Stimulated activated memory B cell treated with anti-CD40 and anti-IgM and Interleukin-4, amounts not matched to agents 10 μg/mL and 1 μg/mL and 100 μg/mL, for 72 hours (primary cell): ENCODE measurements at places on chromosomes 7 and 10.

DNA sequence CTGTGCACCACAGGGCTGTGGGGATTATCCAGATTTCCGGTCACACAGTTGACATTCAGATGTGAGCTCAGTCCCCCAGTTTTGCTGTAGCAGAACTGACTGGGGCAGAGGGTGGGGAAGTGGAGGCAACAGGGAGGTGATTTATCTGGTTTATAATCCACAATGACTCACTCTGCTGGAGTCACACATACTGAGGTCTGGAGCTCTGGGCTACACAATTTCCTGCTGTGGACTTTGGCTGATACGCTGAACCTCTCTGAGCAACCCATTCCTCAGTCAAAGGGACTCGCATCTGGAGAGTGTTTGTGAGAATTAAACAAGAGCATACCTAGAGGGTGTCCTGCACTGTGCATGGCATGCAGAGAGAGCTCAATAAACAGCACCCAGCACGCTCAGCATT is 64.8 kb upstream of the PLPP4 start:
- ATAC-seq: peak; percentile 27

- ATAC-seq: no peak
Observed at GRCh38 chr10:1152386-1153250, 96.4 kb downstream of the WDR37 start.

DNA sequence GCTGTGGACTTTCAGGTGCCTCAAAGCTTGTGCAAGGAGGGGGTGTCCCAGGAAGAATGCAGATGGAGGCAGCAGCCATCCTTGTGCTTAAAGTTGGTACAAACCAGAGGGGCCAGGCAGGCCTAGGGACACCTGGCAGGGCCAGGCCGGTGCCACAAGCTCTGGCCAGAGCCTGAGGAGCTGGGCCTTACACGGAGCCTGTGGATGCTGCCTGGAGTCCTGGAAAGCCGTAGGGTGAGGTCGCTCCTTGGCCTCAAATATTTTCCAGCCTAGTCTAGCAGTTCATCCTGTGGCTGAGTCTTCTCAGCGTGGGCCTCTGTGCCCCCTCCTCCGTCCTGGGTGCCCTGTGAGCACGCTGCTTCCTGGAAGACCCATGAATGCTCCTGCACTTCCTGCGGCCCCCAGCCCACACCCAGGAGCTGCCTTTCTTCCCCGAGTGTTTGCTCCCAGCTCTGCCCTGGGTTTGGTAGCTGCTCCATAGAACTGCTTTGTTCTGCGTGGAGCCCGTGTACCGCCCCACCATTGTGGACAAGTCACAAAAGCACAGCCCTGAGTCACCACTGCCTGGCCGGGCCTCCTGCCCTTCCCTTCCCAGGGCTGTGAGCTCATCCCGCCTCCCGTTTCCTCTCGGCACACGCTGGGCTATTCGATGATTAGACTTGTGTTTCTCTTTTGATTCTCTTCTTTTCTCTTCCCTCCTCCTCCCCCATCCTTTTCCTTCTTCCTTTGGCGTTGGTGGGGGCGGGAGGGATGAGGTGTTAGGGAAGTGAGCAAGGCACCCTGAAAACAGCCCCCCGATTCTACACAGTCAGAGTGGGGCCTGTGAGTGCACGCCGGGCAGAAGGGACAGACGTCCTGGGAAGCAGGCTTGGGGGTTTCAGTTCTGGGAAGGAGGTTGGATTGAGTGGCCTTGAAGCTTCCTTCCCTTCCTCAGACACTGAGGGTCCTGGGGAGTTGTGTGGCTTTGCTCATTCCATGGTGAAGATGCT is 73.2 kb upstream of the SHH start:
- ATAC-seq: no peak

DNA sequence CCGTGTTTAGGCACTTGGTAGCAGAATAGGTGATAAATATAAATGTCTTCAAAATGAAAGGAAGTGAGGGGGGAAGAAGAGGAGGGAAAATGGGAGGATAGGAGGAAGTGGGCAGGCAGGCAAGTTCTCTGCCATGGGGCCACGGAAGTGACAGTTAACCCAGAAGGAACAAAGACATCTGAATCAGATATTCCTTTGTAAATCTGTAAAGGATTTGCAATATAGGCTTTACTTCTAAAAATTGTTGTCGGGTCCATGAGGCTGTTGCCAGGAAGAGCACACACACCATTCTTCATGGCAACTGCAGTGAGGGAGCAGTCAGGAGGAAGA is 23.7 kb upstream of the RASSF4 start:
- ATAC-seq: no peak

GRCh38 chr10:62081341-62082270 is 180.1 kb downstream of the ARID5B start:
- no peak for ATAC-seq

- no peak for ATAC-seq
Observed at GRCh38 chr7:152847386-152847908, 87.9 kb downstream of the ACTR3B start.

DNA sequence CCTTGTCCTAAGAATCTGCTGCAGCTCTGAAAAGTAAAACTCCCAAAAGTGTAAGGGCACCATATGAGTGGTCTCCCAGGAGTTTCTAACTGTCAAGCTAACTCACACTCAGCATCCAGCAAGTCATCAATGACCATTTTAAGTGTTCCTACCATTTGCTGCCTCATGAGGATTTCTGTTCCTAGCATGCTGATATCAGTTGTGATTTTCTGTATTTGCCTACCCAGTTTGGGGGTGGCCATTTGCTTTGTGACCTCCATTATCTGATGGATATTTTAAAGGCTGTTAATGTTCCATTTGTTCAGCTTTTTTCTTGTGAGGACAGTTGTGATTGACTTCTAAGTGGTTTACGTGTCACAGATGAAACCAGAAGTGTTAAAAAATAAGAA is 2.9 kb downstream of the FAM24B start:
- no peak for ATAC-seq

DNA sequence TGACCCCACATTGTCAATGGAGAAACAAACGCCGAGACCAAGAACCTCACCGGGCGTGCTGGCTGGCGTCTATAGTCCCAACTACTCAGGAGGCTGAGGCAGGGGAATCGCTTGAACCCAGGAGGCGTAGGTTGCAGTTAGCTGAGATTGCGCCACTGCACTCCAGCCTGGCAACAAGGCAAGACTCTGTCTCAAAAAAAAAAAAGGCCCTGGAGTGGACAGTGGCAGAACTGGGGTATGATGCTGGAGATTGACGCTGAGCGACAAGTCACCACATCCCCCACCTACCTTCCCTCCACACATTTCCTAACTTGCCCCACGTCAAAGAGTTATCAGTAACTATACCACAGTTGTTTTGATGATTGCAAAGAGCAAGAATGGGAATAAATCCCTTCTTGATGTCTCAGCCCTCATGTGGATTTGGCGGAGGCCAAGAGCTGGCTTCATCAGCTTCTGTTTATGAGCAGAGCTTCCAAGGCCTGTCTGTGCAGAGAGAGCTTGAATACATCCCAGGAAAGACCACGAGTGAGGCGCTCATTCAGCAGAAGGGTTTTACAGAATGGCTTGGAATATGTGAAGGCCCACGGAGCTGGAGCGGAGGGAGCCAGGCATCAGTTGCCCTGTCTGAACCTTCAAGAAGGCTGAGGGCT is 28.0 kb upstream of the TNS3 start:
- ATAC-seq: no peak

- no peak for ATAC-seq
Observed at GRCh38 chr7:104936546-104936945, 77.5 kb upstream of the KMT2E start.

DNA sequence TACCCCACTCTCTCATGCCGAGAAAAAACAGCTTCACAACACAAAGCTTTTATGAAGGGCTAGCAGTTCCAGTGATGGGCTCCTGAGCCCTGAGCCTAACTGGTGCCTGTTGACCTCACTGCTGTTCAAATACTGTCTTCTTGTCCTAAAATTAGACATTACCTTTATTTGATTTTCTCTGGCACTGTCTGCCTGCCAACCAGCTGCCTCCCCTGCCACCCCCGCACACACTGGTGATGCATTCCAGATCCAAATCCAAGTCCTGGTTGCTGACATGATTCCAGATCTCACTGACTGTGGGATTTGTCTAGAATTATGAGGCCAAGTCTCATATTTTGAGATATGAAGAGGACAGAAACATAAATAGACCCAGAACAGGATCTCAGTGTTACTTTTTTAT is 816.2 kb downstream of the NRG3 start:
- ATAC-seq: no peak

- ATAC-seq: no peak
Observed at GRCh38 chr7:15011289-15011688, 108.7 kb upstream of the DGKB start.

DNA sequence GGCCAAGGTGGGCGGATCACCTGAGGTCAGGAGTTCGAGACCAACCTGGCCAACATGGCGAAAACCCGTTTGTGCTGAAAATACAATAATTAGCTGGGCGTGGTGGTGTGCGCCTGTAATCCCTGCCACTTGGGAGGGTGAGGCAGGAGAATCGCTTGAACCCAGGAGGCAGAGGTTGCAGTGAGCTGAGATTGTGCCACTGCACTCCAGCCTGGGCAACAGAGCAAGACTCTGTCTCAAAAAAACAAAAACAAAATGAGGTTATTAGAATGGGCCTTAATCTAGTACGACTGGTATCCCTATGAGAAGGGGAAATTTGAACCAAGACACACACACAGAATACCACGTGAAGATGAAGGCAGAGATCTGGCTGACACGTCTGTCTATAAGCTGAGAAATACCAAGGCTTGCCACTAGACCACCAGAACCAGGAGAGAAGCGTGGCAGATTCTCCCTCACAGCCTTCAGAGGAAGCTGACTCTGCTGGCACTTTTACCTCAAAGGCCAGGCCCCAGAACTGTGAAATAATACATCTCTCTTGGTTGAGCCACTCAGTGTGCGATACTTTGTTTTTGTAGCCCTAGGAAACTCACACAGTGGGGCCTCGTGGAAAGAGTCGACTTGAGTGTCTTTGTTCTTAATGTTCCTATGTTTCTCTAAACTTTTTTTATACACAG is 59.6 kb downstream of the TMEM209 start:
- ATAC-seq: no peak

DNA sequence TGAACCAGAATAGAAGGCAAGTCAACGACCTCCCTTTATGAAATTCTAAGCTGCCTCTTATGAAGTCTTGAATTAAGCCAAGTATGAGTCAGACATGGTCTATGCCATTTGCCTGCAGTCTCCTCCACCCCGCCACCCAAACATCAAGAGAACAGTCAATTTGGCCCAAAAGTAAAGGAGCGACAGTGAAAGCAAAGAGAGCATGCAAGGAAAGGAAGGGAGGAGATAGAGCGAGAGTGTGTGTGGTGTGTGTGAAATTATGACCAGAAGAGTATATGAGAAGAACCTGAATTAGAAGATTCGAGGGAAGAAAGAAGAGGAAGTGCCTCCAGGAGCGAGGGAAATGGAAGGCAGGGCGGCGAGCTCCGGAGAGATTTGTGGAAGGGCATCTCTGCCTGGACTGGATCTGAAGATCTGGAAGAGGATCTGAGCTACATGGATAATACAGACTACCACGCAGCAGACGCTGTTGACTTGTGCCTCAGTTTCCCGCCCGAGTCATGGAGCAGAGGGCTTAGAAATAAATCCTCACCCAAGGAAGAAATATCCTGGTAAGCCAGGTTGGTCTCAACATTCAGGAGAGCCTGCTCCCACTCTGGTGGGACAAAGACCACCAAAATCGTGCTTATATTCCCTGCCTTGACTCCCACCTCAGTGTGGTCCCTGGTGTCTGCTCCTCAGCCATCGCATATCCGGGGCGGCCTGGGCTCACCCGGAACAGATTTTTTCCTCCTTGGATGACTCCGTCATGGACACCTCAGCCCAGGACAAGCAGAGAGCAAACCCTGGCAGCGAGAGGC is 459 bp downstream of the ZDHHC6 start:
- no peak for ATAC-seq

- no peak for ATAC-seq
Observed at GRCh38 chr10:132417257-132417910, 20.4 kb downstream of the PWWP2B start.

- no peak for ATAC-seq
Observed at GRCh38 chr10:65940816-65941662, 984.8 kb upstream of the LRRTM3 start.

DNA sequence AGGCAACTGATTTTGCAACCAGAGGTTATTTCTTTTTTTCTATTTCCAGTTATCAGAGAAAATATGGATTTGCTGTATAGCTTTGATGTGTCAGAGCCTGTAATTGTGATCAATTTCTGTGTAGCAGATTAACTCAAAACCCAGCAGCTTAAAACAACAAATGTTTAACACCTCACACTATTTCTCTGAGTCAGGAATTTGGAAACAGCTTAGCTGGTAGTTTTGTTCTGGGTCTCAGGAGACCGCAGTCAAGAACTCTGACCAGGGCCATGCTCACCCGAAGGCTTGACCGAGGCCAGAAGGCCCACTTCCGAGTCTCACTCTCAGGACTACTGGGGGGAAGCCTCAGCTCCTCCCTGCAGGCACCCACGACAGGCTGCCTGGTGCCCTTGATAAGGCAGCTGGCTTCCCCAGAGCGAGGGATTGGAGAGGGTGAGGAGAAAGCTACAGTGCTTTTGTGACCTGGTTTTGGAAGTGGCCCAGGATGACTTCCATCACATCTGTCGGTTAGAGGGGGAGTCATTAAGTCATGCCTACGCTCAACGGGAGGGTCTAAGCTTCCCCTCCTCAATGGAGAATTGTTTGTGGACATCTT is 105.7 kb upstream of the SHH start:
- ATAC-seq: no peak

GRCh38 chr7:77413128-77413527 is 3.0 kb downstream of the GSAP start:
- ATAC-seq: no peak

GRCh38 chr7:158016180-158017097 is 571.2 kb downstream of the PTPRN2 start:
- ATAC-seq: no peak

DNA sequence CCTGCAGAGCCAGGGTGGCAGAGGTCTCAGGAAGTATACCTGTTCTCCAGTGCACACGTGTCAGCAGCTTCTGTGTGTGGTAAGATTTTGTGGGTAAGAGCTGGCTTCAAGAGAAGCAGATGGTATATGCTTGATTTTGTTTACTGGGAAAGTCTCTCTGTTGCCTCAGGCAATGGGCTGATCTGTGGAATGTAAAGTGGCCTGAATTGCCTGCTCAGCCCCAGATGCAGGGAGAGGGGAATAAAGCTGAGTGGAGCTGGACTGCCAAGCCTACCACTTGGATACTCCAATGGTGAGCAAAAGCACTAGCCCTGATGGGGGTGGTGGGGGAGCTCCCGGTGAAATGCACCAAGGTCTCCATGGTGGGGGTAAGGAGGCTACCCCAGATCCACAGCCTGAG is 156.1 kb downstream of the WDR11 start:
- no peak for ATAC-seq
